ENCODE measurements at places on chromosomes 5 and 9.

- no peaks in the 10 kb centered on the region for H3K36me3 ChIP-seq
- no peaks in the 10 kb centered on the region for H3K27me3 ChIP-seq
- H3K4me3 ChIP-seq = no peak overlapping the region
- H3K27ac ChIP-seq = no peak overlapping the region
- no peaks in the 10 kb centered on the region for H3K4me1 ChIP-seq
Observed at GRCh38 chr9:30661925-30662324, 1722.5 kb upstream of the ACO1 start.

DNA sequence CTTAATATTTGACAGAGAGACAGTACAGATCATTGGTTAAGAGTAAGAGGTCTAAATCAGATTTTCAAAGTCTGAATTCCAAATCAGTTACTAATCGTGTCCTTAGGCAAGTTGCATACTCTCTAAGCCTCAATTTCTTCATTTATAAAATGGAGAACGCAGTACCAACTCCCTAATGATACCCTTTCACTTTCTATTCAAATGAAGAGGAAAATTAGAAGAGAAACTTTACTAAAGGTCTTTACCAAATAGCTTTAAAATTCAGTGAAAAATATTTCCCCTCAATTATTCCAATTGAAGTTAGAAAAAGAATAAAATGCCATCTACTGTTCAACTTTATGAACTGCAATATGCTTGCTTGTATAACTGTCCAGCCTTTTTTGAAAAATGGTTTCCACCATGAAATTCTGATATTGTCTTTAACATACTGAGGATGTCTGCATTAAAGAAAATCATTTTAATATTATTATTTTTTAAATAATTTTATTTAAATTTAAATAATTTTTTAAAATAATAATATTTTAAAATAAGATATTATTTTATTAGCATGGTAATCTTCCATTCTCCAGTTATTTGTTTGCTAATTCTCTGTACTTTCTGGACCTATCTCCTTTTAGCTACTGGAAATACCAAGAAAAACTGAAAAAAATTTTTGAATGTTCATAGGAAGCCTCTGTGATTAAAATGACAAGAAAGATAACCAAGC, 36.0 kb downstream of the POC5 start:
- no peaks in the 10 kb centered on the region for H3K27me3 ChIP-seq
- H3K4me1 ChIP-seq = no peaks in the 10 kb centered on the region
- no peak overlapping the region for H3K27ac ChIP-seq
- H3K36me3 ChIP-seq = peaks cover 8% of the 10 kb centered on the region

DNA sequence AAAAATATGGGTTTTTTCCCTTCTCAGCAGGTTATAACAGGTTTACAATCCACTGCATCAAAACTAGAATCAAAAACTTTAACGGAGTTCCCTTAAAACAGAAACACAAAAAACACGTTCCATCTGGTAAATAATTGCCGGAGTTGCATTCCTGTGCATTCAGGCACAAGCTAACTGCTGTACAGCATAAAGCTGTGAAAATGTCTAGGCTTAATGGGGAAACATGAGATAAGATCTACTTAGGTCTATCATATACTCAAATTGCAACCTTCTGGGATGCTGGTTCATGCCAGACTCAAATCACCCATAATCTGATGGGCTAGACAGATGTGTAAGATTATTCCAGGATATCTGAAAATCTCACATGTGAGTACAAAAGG, 265.3 kb downstream of the DOCK8 start:
- no peak for DNase-seq
- no peaks in the 10 kb centered on the region for H3K27me3 ChIP-seq
- no peaks in the 10 kb centered on the region for H3K36me3 ChIP-seq
- H3K4me3 ChIP-seq = no peak overlapping the region
- H3K4me1 ChIP-seq = no peaks in the 10 kb centered on the region

DNA sequence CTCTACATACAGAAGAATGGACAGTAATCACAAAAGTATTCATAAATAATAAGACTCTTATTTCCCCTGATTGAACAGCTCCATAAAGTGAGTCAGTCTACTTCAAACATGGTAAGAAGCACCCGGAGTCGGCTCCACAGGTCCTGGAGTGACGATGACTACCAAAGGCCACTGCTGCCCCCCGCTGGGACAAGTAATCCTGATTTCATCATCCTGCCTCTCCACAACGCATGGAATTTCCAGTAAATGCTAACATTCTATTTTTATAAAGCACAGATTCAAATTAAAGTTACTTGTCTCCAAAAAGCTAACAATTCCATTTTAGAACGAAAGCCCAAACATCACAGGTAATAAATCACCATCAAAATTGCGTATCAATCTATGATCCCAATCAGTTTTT, 16.2 kb downstream of the ATPSCKMT start:
- peaks cover 26% of the 10 kb centered on the region for H3K36me3 ChIP-seq
- no peaks in the 10 kb centered on the region for H3K27me3 ChIP-seq
- no peak for DNase-seq
- H3K4me3 ChIP-seq = no peak overlapping the region

GRCh38 chr5:5540065-5540464, 117.6 kb downstream of the ICE1 start:
- no peak overlapping the region for H3K4me3 ChIP-seq
- H3K27ac ChIP-seq = no peak overlapping the region
- DNase-seq = no peak
- no peaks in the 10 kb centered on the region for H3K27me3 ChIP-seq
- H3K36me3 ChIP-seq = no peaks in the 10 kb centered on the region
